CD4-positive, alpha-beta T cell treated with Interleukin-2 at 100 ng/mL for 4 hours (primary cell): ENCODE measurements at places on chromosomes 6 and 20.
A peak's percentile ranks its signal among the peaks of the same experiment; 100 is the strongest.

GRCh38 chr20:16647875-16648597 lies 74.8 kb upstream of the KIF16B start:
- DNase-seq = no peak

DNA sequence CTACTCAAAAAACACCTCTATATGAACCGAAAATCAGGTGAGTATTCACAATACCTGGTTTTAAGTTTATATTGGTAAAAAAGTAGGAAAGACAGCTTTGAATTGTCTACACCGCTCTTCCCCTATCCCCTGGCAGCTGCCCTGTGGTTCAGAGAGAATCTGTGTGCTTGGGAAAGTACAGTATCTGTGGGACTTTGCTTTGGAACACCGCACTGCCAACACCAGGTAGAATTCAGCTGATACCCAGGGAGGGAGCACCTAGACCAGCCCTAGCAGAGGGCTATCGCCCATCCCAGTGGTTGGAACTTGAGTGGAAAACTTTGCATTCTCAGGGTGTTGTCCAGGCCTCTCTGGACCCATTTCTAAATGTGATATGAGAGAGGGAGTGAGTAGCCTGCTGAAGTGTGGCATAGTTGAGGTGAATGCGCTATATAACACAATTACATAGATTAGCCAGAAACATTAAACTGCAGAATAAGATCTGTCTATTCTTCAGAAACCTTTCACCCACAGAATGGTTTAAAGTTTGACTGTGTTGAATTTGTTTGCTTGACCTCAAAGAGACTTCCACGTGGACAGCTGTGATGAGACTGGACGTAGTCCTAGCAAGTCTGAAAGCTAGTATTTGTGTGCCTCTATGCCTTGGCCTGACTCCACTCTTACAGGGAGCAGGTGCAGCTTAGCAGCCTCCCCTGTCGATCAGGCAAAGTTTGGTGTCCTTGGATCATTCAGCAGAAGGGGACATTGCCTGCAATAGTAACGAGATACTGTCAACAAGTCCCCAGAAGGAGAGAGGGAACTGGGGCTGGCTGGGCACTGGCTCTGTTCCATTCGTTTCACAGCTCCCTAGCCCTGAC lies 11.5 kb upstream of the MPC1 start:
- DNase-seq = no peak

DNA sequence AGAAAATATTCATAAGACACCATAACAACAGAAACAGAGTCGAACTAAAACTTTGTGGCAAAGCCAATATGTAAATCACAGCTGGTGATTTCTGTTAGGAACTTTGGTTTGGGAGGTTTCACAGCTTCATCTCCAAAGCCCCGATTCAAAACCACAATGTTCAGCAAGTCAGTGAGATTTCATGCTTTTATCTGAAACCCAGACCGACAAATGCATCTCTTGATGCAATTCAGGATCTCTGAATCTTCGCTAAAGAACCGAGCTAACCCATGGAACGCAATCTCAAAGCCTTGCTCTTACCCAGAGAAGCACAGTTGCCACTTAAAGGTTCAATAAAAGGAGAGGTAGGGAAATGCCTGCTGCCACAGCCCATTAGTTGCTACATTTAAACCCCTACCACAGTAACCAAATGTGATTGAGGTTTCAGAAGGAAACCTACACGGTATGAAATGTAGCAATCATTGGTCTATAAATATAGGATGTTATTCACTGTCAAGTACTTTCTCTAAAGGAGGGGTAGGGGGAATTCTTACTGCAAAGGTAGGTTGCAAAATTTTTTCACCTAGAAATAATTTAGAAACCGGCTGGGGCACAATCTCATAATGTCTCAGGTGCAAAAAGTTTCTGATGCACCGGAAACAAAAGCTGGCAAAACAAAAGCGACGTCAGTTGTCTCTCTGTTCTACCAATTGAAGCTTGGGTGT lies 381.0 kb upstream of the ARID1B start:
- DNase-seq = peak; percentile 49

DNA sequence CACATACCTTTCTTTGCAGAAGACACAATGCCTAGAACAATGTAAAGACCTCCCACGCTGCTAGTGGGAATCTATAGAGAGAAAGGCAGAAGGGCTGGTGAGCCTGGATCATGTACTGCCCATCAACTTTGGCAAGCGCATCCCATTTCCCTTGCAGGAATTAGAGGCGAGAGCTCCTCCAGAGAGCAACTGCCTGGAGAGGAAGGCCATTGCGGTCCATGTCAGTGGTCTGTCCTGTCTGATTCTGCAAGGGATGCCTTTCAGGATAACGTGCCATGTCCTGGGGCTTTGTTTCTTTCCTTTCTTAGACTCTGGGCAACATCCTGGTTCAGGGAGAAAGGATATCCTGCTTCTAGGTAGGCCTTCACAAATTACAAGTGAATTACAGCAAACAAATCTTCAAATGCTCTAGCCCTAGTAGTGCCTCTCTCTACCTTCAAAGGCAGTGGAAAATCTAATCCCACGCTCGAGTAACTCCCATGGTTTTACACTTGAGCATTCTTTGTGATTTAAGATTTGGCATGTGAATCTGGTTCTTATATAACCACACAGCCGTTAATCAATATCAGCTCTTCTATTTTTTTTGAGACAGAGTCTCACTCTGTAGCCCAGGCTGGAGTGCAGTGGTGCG lies 38.5 kb downstream of the GCNT2 start:
- DNase-seq = no peak

- DNase-seq = no peak
These were observed 196.8 kb downstream of the ATXN1 start for GRCh38 chr6:16564436-16564835.

- no peak for DNase-seq
These were observed 4.3 kb upstream of the SRC start for GRCh38 chr20:37341632-37342031.

- no peak for DNase-seq
These were observed 3.1 kb downstream of the F13A1 start for GRCh38 chr6:6317386-6317785.

DNA sequence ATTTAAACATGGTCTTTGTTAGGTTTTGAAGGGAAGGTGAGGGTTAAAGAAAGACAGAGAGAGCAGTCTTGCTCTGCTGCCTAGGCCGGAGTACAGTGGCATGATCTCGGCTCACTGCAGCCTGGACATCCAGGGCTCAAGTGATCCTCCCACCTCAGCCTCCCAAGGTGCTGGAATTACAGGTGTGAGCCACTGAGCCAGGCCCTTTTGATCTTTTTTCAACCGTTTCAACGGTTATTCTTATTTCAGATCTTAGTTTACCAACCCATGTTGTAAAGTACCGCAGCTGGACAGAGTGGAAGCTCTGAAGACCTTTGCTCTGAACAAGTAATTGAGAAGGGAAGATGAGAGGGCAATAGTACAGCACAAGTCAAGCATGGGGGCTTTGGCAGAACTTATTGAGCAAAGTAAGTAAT lies 1.2 kb upstream of the SRPK1 start:
- no peak for DNase-seq

GRCh38 chr20:61297986-61298385 lies 45.9 kb downstream of the CDH4 start:
- DNase-seq = no peak

DNA sequence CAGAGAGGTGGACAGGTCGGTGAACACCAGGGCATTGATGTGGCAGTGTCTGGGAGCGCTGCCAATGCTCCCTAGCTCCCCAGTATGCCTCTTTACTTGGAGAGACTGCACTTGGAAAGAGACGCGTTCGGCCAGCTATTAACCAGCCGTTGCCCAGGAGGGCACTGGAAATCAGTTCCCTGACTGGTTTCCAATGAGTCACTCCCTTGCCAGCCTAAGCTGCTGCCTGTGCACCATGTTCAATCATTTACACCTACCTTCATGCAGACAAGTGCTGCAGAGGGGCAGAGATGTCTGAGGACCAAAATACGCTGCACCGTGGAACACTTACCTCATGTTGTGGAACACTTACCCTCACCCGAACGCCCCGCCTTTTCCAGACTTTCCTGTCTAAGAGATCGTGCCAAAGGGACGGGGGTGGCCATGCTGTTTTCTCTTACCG lies 151.6 kb downstream of the SOBP start:
- DNase-seq = no peak

- DNase-seq = no peak
These were observed 264.4 kb upstream of the SULF2 start for GRCh38 chr20:48049641-48050040.

DNA sequence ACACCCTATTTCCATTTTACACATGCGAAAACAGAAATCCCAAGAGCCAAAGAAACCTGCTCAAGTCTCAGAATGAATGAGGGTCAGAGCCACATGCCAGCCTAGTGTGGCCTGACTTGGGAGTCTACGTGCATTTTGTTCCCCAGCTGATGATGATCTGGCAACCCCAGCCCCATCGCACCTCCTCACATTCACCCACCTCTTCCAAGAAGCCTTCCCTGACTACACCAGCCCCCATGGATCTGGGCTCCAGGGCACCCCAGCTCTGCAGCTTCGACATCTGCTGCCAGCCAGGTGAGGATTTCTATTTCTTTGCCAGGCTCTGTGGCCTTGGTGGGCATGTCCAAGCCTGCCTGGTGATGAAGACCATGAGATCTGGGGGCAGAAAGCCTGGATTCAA lies 41.0 kb downstream of the ANGPT4 start:
- DNase-seq = no peak

- no peak for DNase-seq
These were observed 11.5 kb downstream of the TMEM63B start for GRCh38 chr6:44138717-44139350.

DNA sequence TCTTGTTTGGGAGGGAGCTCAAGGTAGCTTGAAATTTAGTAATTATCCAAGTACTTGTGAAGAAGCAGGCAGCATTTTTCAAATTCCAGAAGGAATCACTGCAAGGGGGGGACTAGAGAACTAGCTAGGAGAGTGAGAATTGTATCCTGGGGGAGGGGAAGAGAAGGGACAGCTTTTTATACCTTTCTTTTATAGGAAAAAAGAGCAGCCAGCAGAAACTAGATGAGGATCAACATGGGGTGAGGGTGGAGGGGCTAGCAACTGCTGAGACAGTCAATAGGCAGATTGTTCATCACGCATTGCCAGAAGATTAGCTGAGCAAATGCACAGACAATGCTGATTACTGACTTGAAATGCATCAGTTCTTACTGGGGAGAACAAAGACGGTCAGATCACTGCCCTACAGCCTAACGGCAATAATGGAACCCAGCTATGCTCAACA lies 514.3 kb upstream of the CITED2 start:
- no peak for DNase-seq

GRCh38 chr20:52493171-52493721 lies 301.7 kb upstream of the ZFP64 start:
- DNase-seq = peak; percentile 6

DNA sequence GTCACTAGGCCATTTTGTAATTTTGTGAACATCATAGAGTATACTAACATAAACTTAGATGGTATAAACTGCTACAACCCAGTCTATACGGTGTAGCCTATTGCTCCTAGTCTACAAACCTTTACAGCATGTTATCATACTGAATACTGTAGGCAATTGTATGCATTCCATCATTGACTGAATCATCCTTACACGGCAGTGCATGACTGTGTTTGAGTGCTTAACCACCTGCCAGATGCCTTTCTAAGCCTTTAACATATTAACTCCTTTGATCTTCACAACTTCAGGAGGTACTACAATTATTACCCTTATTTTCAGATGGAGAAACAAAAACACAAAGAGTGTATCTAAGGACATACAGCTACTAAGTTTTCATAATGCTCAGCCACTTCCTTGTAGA lies 14.0 kb downstream of the DPPA5 start:
- DNase-seq = no peak

DNA sequence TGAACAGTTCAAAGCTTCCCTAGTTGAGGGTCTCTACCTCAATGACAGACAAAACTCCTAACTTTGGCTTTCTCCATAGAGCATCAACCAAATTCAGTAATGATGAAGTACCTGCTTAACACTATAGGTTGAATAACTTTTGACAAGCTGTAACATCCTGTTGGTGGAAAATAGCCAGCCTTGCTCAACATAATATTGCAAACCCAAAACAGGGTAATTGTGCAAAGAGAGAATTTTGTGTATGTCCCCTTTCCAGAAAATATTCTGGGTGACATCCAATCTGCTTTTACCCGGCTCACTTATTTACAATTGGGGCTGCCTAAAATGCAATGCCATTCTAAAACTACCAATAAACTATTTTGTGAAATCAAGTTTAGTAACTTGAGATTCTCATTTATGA lies 72.8 kb downstream of the ATXN1 start:
- DNase-seq = no peak

GRCh38 chr6:4560221-4561077 lies 215.8 kb upstream of the CDYL start:
- DNase-seq = no peak
